ENCODE measurements at places on chromosomes 6 and 20. TPM values are rescaled to one million over a fixed set of nuclear protein-coding genes. Genes with fewer than 3 reads are reported as not detected.

- H3K4me3 ChIP-seq: peak overlapping the region; percentile 94
- H3K36me3 ChIP-seq: no peaks in the 10 kb centered on the region
- no peak for DNase-seq
- H3K27ac ChIP-seq: peak overlapping the region; percentile 82
- peaks cover 14% of the 10 kb centered on the region for H3K27me3 ChIP-seq
- peaks cover 1% of the 10 kb centered on the region for H3K4me1 ChIP-seq
Measured at GRCh38 chr6:27617700-27618689, 145.1 kb upstream of the ZNF184 start.

DNA sequence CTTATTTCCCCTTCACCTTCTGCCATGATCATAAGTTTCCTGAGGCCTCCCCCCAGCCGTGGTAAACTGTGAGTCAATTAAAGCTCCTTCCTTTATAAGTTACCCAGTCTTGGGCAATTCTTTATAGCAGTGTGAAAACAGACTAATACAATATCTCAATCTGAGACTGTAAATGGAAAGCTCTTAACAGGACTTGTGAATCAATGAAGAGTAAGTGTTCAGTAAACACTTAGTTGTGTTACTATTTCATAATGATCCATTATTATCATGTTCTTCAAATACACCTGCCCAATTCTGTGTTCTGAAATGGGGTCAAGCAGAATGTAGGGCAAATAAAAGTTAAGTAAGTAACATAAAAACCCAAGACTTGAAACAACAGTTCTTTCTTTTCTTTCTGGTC, 266.2 kb downstream of the TENT5A start:
- no peak overlapping the region for H3K27ac ChIP-seq
- no peak for DNase-seq
- no peaks in the 10 kb centered on the region for H3K36me3 ChIP-seq

GRCh38 chr6:68973066-68973465, 338.0 kb downstream of the ADGRB3 start:
- no peaks in the 10 kb centered on the region for H3K27me3 ChIP-seq
- DNase-seq: no peak
- peaks cover 3% of the 10 kb centered on the region for H3K4me1 ChIP-seq
- no peak overlapping the region for H3K27ac ChIP-seq

DNA sequence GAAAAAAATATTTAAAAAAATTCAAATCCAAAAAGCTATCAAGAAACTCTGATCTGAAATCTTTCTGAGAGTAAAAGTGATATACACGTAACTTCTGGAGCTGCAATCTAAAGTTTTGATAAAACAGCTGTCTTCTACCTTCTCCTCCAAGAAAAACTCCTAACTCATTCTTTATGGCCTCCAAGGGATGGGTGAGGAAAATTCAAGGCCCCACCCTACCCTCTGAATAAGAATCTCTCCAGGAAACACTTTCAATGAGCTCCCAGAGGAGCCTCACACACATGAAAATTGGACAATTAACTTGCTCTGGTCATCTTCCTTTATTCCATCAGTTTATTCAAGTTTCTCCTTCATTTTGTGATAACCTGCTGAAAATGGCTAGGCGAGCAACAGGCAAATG, 93.4 kb downstream of the FNDC1 start:
- H3K27me3 ChIP-seq: peaks cover 13% of the 10 kb centered on the region
- H3K4me1 ChIP-seq: no peaks in the 10 kb centered on the region
- no peaks in the 10 kb centered on the region for H3K36me3 ChIP-seq
- no peak overlapping the region for H3K4me3 ChIP-seq
- no peak overlapping the region for H3K27ac ChIP-seq

DNA sequence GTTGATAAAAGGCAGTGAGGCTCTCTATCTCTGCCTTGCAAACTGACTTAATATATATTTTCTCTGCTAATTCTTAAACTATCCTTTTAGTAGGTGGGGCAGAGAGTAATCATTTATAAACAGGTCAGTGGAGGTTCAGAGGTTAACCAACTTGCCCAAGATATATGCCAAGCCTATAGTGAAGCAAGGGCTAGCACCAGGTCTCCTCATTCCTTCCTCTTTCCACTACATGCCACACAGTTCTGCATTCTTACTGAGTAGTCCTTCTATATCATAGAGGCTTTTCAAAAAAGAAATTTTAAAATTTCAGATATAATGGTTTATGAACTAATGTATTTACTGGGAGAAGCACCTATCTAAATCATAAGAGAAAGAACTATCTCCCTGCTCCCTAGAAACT, 8.5 kb downstream of the ARG1 start:
- no peaks in the 10 kb centered on the region for H3K4me1 ChIP-seq
- H3K4me3 ChIP-seq: no peak overlapping the region
- H3K27ac ChIP-seq: no peak overlapping the region
- DNase-seq: no peak
- no peaks in the 10 kb centered on the region for H3K27me3 ChIP-seq

DNA sequence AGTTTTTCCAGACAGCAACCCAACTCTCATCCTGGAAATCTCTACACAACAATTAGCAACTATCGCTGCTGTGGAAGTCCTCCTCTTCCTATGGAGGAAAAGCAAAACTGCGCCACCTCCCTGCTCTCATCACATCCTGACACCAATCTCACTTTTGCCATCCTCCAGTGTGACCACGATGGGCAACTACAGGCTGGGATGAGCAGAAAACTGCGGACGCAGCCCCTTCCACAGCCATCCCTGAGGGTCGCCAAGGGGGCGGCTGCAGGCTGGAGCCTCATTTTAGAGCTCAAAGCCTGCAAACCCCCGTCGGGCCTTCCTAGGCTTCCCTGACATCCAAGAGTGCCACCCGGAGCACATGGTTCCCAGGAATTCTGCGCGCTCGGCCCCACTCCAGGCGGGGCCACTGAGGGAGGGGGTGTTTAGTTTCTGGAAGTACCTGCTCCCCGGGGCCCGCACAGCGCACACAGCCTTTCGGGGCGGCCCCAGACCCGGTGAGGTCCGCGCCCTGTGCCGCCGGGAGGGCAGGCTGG, 1.2 kb downstream of the TCFL5 start:
- H3K36me3 ChIP-seq: peaks cover 19% of the 10 kb centered on the region
- no peak for DNase-seq
- peak overlapping the region; percentile 85 for H3K4me3 ChIP-seq
- H3K4me1 ChIP-seq: peaks cover 20% of the 10 kb centered on the region
- H3K27me3 ChIP-seq: peaks cover 18% of the 10 kb centered on the region

- no peak overlapping the region for H3K4me3 ChIP-seq
- peaks cover 33% of the 10 kb centered on the region for H3K4me1 ChIP-seq
- H3K27ac ChIP-seq: peak overlapping the region; percentile 70
- no peaks in the 10 kb centered on the region for H3K36me3 ChIP-seq
- H3K27me3 ChIP-seq: no peaks in the 10 kb centered on the region
Measured at GRCh38 chr6:158758451-158758860, 60.7 kb downstream of the EZR start.

DNA sequence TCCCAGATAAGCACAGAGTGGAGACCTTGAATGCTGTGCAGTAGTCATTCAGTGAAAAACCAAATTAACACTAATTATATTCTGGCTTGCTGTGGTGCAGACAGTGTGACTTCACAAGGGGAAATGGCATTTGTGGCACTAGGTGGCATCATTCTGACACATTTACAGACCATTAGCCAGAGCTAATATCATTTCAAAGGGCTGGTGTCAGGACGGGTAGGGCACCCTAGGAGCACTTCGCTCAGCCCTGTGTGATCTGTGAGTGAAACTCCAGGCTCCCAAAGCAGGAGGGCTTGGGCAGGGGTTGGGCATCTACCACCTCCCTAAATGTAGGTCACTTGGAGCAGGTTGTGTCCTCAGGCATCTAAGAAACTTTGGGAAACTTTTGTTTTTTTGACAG, 555.8 kb downstream of the PKHD1 start:
- H3K4me1 ChIP-seq: peaks cover 7% of the 10 kb centered on the region
- H3K27me3 ChIP-seq: peaks cover 3% of the 10 kb centered on the region
- no peak overlapping the region for H3K4me3 ChIP-seq
- no peak overlapping the region for H3K27ac ChIP-seq
- H3K36me3 ChIP-seq: no peaks in the 10 kb centered on the region

DNA sequence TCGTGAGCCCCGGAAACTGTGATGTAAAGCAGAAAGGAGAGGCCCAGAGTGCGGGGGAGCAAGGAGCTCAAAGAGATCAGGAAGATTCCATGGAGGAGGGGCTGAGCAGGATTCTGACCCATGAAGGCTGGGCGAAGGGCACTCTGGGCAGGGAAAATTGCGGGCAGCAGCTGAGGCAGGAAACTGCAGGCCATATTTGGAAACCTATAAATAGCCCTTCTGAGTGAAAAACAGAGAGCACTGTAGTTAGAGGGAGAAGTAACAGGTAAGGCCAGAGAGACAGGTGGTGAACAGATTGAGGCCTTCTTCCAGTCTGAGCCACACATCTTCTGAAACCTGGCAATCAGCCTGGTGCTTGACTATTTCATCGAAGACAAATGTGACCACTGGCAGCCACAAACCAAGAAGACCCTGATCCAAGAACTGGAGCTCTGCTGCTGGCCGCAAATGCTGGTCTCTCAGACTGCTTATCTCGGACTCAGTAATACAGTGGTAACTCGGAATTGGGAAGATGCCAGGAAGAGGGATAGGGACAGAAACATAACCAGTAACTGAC, 14.1 kb upstream of the BEND3 start:
- H3K36me3 ChIP-seq: no peaks in the 10 kb centered on the region
- no peak overlapping the region for H3K4me3 ChIP-seq
- no peaks in the 10 kb centered on the region for H3K27me3 ChIP-seq

PTCHD4 gene
- total RNA-seq: 3.4 TPM

GHRH gene
- 3.9 TPM for total RNA-seq

All from type B pancreatic cell (in vitro differentiated cells).